ENCODE measurements at places on chromosomes 1 and 21. TPM values are rescaled to one million over a fixed set of nuclear protein-coding genes. Genes with fewer than 3 reads are reported as not detected.

DNA sequence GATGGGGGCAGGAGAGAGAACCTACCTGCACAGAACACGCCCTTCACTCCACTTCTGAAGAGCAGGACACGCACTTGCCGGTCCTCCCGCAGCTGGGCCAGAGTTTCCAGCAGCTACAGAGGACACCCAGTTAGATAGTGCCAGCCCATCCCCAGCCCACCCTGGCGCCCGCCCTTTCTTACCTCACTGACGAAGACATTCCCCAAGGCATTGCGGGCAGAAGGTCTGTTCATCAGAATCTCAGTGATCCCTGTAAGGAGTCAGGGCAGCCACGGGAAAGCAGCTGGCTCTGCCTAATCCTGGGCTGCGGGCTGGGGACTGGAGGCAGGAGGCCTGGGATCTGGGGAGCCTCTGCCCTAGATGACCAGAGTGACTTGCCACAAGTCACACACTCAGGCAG lies 10.0 kb downstream of the ECHDC2 start:
- no peak for DNase-seq

DNA sequence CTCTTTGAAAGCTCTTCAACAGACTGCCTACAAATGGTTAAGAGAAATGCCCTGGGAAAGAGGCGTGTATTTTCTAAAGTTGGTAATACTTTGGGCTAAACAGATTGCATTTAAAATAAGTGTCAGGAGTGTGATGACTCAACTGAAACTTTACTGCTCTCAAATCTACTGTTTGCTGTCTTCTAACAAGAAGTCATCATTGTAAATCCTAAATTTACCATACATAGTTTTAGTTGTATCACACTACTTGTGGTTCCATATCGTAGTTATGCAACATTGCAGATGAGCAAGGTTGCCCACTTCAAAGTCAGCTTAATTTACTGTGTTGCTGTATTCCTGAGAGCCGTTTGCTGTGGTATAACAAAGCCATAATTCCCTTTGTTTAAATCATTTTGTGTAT lies 59.6 kb downstream of the RGS21 start:
- DNase-seq = no peak

GRCh38 chr1:58768191-58768731 lies 15.6 kb downstream of the JUN start:
- no peak for DNase-seq

Gene CLCA4
- total RNA-seq = not detected
